Posterior cingulate gyrus (tissue), 11 donors: ENCODE measurements at places on chromosomes 7 and 10.

GRCh38 chr10:54958844-54959243 lies 157.8 kb upstream of the PCDH15 start:
- no peak for DNase-seq

GRCh38 chr10:34826221-34826620 lies 11.1 kb upstream of the PARD3 start:
- no peak for DNase-seq

DNA sequence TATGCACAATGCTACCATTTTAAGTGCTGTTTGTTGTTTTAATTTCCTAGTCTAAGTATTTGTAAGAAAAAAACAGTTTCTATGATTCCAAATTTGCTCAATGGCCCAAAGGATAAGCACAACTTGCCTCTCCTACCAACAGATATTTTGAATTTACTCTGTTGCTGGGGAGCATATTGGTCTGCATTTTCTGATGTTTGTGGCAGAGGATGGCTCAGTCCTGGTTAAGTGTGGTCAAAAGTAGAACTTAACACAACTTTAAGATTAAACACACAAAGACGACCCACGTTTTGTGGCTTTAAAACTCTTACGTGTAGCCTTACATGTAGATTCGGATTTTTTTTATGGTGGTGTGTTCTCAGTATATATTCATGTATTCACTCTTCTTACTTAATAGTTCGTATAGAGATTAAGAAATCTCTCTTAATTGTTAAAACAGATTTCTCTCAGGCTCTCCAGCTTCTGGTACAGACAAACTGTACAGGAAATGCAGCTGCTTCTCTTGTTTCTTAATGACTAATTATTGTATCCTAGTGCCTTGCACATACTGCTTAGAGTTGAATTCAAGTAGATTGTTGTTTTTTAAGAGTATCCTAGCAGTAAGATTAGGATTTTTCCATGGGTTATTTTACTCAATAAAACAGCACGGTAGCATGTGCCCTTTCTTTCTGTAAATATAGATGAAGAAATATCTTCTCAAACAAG lies 86.2 kb downstream of the GPR85 start:
- no peak for DNase-seq

GRCh38 chr10:32054094-32054493 lies 2.1 kb downstream of the KIF5B start:
- no peak for DNase-seq

DNA sequence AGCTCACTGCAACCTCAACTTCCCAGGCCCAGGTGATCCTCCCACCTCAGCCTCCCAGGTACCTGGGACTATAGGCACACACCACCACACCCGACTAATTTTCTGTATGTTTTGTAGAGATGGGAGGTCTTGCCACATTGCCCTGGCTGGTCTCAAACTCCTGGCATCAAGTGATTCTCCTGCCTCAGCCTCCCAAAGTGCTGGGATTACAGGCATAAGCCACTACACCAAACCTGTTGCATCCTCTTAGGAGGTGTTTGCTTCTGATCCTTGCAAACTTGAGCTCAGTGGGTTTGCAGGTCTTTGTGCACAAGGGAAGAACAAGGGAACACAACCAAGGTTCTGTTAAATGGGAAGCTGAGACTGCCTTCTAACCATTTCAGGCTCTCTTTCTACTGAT lies 184.6 kb downstream of the ARHGAP12 start:
- DNase-seq = no peak

GRCh38 chr7:129831424-129832058 lies 121.2 kb downstream of the UBE2H start:
- DNase-seq = no peak

DNA sequence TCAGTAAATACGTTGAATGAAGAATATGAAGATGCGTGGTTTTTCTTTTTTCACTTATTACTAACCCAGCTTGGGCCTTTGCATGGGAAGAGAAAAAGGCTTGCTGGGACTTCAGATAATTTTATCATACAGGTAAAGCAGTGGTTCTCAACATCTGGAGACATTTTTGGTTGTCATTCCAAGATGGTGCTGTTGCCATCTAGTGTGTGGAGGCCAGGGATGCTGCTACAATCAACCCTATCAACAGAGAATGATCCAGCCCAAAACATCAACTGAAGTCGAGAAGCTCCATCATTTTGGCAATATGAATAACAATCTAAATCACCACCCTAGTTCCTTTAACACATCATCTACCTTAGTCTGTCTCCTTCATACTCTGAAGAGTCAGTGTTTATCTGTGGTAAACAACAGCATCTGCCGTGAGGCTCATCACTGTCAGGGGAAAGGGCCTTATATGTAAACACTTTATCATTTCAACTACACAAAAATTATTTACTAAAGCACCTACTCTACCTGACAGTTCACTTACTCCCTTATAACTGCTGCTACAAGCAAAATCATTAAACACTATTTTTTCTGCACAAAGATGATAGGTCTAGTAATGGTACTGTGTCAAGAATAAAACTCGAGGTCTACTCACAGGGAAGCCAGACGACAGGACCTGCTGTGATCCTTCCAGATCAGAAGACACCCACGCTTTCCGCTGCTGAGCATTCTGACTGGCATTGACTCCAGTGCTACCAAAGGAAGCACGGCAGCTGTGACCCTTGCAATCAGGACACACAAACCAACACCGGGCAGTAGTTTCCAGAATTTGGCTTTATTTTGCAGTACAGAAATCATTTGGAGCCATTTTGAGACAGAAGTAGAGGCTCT lies 48.6 kb downstream of the GDI2 start:
- no peak for DNase-seq

GRCh38 chr10:80158126-80158525 lies 25.6 kb downstream of the PLAC9 start:
- DNase-seq = no peak

- no peak for DNase-seq
Observed at GRCh38 chr10:48818081-48818480, 121.6 kb downstream of the LRRC18 start.
